SJSA1 (cell line): ENCODE measurements at places on chromosomes 3 and 15. TPM values are rescaled to one million over a fixed set of nuclear protein-coding genes. Genes with fewer than 3 reads are reported as not detected.

DNA sequence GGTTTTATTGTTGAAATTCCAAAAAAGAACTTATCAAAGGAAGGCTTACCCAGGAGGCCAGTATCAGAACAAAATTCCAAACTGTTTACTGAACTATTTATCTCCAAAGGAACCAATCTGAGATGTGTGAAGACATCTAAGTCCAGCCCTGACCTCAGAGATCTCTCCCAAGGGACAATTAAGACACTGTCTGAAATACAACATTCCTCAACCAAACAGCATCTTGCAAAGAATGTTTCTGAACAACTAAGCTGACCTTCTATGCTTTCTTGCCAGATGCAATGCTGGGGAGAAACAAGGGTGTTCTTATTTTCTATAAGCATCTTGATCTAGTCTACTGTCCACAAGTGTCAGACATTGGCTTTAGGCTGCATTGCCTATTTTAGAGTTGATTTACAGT is 13.6 kb downstream of the PDZRN3 start:
- no peak for DNase-seq

DNA sequence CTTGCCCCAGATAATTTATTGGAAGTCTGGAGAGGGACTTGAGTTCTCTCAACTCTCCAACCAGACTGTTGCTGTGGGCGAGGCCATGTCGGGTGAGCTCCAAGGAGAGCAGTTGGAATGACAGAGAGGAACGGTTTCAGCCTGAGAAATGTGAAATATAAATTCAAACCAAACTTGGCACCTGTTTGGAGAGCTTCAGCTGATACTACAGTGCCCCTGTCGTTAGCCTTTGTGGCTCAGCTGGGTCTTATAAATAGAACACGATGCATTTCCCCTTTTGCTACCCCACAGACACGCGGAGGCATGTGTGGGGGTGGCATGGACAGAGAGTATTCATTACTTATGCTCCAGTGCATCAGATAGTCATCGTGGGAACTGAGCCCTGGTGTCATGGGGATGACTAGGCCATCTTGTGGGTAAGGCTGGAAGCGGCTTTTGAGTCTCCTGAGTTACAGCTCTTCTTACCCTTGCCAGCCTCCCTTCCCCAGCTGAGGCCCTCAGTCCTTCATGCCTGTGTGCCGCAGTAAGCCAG is 15.6 kb downstream of the SMAD3 start:
- DNase-seq, result peak; percentile 86

DNA sequence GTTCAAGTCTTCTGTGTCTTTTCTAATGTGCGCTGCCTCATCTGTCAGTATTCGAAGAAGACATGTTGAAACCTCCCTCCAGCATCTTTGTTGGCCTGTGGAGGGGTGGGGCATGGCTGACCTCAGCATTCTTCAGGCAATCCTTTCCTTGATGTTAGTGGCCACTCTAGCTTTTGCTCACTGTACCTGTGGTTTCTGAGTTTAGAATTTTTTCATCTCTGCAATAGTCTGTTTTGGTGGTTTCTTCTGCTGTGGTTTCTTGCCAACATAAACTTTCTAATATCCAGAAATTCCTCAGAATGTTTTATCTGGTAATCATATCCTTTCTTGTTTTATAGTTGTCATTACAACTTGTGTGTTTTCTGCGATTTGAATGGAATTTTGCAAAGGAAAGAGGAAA is 251.3 kb upstream of the NR2E3 start:
- DNase-seq, result peak; percentile 96

DNA sequence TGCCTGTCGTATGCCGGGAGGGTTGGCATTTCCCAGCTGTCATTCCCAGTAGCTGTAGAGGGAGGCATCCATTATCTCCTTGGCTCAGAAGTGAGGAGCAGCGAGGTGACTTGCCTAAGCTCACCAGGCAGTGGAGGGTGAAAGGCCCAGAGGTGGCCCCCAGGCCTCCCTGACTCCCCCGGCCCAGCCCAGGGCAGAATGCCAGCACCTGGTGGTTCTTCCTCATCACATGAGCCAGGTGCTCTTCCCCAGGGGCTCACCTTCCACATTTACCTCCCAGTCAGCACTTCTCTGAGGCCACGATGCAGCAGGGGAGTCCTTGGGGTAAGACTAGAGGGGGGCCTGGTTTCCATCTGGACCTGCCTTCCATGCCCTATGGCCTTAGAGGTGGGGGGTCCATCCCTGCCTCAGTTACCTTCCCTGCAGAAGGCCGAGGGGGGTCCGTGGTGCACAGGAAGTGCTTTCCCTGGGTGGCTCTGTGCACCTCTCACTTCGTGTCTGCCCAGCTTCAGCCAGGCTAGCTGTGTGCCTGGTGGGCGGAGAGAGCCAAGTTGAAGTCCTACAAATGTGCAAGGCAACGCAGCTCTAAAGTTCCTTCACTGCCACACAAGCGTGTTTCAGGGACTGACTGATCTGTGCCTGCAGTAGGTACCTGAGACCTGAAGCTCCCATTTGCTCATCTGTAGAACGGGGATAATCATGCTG is 70.3 kb upstream of the PLXNA1 start:
- DNase-seq, result no peak

The SEMA3G gene
- 0.13 TPM in 1 of 2 replicates, not detected in the other for total RNA-seq

- no peak for DNase-seq
Measured at GRCh38 chr3:149812165-149812605, 830 bp upstream of the RNF13 start.

DNA sequence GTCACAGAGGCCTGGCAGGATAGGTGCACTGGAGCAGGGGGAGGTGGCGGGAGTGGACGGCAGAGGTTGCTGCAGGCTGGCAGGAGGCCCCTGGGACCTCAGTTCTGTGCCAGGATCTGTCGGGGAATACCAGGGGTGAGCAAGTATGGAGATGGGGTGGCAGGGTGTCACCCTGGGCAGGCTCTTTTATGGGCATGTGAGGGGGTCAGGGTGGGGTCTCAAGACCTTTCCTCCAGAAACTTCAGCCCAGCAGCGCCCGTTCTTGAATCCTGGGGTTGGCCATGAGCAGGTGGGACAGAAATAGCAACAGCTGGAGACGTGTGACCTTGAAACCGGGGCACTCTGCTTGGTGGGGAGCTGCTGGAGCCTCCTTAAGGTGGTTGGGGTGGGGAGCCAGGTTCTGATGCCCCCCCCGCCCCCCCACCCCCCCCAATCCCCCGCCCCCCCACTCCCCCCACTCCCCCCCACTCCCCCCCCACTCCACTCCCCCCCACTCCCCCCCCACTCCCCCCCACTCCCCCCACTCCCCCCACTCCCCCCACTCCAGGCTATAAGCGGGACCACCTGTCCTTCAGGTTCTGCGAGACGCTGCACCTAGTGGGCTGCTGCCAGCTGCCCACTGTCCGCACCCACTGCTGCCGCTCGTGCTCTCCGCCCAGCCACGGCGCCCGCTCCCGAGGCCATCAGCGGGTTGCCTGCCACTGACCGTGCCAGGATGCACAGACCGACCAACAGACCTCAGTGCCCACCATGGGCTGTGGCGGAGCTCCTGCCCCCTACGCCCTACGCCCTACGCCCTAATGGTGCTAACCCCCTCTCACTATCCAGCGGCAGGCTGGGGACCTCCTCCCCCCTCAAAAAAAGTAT is 84.9 kb downstream of the TBC1D2B start:
- no peak for DNase-seq

The DUOX1 gene
- total RNA-seq, result not detected in 2 replicates
